Activated T-helper 9 cell treated with anti-CD3 and anti-CD28 coated beads, Interleukin-2, amount 50 U/mL, for 16 hours (primary cell): ENCODE measurements at places on chromosomes 12 and 14.

DNA sequence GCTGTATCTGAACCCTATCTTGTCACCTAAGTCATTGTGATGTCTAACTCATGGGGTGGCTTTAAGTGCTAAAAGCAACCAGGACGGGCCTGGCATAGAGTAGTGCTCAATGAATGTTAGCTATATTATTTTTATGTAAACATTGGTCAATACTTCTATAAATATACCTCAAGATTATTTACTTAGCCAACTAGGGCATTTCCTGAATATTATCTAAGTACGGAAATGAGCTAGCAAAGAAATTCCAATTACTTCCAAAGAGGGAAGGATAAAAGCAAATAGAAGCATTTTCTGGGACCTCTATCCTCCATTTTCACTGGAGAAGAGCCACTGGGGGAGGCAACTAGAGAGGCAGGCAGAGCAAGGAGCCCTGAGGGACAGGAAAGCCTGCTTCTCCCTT, 20.6 kb downstream of the CCDC92 start:
- DNase-seq, result no peak

- no peak for DNase-seq
Measured at GRCh38 chr14:74784634-74785033, 21.5 kb downstream of the YLPM1 start.

DNA sequence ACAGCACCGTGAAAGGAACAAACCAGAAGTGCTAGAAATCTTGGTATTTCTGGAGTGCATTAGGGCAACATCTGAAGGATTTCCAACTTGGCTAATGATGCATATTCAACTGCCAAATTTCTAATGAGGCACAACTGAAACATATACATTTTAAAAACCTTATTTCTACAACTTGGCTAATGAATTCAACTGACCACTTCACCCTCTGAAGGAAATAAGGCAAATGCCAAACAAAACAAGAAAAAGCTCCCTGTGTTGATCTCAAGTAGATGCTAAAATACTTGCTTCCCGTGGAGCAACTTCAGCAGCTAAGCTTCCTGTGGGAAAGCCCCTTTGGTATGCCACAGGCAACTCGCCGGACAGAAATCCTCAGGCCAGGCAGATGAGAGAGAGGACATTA, 167.1 kb downstream of the TTC7B start:
- no peak for DNase-seq

DNA sequence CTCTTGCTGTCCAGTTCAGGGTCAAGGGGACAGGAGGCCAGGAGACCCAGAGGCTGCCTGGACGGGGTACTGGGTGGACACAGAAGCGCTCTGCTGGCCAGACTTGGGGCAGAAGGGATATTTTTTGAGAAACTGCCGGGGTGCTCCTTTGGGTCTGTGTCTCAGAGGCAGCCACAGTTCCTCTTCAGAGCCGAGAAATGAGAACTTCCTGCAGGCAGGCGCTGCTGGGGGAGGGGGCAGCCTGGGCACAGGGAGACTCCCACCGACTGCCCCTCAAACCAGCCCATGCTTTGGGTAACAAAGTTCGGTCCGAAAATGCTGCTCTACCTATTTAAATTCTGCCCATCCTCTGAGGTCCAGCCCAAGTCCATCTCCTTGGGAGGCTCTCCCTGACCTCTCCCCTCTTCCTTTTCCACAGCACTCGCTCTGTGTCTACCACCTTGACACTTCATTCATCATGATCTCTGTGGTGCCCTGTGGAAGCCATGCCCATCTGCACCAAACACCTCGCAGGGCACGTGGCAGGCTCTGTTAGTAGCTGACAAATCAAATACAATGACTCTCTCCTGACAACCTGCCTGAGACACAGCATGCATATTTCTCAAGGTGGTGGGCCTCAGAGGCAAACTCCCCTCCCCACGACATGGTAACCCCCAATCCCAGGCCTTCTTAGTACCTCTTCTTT, 16.4 kb downstream of the HDAC7 start:
- no peak for DNase-seq

GRCh38 chr12:123149088-123149487, 1.8 kb downstream of the PITPNM2 start:
- DNase-seq, result no peak

- DNase-seq, result no peak
Measured at GRCh38 chr14:30885840-30886740, 11.7 kb downstream of the COCH start.

- no peak for DNase-seq
Measured at GRCh38 chr14:89455412-89455811, 38.4 kb upstream of the FOXN3 start.

GRCh38 chr12:1519642-1520041, 74.7 kb downstream of the FBXL14 start:
- no peak for DNase-seq

DNA sequence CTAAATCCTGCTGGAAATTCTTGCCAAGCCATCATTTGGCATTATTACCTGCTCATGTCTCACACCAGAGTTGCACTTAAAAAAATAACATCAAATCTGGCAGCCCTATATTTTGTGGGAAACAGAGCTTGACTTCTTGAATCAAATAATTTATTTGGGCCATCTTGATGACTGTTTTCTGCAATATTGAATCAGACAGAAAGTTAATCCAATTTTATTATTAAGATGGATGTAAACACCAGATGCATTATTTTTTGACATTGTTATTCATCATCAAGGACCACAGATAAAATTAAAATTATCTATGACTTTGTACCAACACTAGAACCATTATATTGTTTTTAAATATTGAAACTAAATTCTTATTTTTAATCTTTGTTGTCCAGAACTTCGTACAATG, 132.9 kb downstream of the PTPRR start:
- DNase-seq, result no peak

- DNase-seq, result no peak
Measured at GRCh38 chr14:21915826-21916225, 242.2 kb upstream of the OR4E1 start.

DNA sequence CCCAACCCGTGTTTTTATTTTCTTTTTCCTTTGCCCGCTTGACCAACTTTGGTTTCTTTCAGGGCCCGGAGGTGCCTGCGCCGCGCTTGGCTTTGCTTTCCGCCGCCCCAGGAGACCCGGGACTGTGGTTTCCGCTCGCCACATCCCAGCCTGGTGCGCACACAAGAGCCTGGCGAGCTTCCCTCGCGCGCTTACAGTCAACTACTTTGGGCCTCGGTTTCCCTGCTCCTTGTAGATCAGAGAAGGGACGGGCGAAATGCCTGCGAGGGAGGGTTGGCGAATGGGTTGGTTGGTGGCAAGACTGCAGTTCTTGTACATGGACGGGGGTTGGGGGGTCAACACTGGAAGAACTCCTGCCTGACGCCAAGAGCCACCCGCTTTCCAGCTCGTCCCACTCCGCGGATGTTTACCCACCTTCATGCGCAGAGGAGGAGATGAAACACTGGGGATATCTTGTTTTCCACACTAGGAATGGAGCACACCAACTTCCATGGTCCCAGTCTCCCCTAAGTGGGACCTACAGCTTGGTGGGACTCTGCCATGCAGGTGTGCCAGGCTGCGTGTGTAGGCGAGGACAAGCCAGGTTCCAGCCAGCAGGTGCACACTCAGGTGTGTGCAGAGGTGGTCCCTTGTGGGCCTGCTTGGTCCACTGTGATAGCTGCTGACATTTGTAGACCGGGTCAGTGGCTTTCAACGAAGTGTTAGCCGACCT, 16.6 kb upstream of the TBX3 start:
- no peak for DNase-seq

GRCh38 chr14:89221109-89221810, 195.8 kb downstream of the FOXN3 start:
- DNase-seq, result no peak

DNA sequence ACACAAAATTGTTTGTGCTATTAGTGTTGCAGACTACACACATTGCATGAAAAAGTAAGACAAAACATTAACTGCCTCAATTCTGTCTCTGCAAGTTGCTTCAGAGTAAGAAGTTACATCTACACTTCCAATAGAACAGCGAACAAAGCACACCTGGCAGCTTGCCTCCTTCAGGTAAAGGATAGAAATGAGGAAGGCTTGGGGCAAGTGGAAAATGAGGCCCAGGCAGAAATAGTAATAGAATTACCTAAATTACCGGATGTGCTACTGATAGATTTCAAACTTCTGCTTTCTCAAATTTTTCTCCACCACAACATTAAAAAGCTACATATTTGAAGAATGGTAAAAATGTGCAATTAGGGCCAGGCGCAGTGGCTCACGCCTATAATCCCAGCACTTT, 37.7 kb downstream of the CCDC175 start:
- no peak for DNase-seq

GRCh38 chr14:38016497-38016896, 191.2 kb upstream of the SSTR1 start:
- DNase-seq, result no peak

- no peak for DNase-seq
Measured at GRCh38 chr14:39434401-39434800, 2.2 kb upstream of the FBXO33 start.

- DNase-seq, result no peak
Measured at GRCh38 chr12:95944108-95944704, 1.1 kb downstream of the AMDHD1 start.

DNA sequence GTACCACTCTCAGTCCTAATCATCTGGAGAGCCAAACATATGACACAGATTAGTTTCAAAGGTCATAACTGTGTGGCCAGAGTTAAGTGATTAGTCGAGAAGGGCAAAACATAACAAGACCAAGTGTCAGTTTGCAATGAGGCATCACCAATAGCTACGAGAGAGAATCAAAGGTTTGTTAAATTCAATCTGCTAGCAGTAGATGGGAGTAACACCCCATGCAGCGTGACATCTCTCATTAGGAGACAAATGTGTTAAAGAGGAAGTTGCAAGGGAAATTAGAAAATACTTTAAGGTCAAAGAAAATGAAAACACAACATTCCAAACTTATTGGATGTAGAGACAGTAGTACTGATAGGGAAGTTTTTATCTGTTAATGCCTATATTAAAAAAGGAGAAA, 135.7 kb upstream of the SYT10 start:
- DNase-seq, result no peak

GRCh38 chr14:73763396-73763795, 49.2 kb upstream of the PNMA1 start:
- no peak for DNase-seq

- no peak for DNase-seq
Measured at GRCh38 chr12:88516811-88517210, 63.5 kb downstream of the KITLG start.

GRCh38 chr14:22386924-22387775, 201.9 kb downstream of the DAD1 start:
- DNase-seq, result no peak

DNA sequence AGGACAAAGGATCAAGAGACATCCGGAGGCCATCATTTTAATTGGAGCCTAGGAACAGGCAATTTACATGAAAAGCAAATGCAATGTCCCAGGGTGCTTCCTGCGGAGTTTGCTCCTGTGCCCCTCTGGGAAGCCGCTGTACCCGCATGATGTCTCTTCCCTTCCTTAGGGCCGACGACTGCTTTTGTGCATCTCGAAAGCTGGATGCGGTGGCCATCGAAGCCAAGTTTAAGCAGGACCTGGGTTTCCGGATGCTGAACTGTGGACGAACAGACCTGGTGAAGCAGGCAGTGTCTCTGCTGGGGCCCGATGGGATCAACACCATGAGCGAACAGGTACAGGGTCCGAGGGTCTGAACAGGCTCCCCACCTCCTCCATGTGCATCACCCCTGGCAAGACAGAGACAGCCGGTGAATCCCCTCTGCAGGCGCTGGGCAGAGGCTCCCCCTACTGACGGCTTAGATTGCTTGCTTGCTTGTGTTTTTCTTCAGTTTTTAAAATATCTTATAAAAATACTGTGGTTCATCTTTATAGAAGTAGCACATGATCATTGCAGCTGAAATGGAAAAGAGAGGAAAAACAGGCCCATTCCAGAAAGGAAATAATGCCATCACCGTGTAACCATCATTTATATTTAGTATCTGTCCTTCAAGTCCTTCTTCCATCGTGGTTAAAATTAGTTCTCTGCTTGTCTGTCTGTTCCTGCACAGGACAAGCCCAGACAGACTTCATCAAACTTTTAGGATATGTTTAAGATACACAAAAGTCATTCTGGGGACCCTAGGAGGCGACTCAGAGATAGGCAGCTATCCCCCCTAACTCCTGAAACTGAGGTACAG, 75.4 kb upstream of the PWP1 start:
- no peak for DNase-seq

DNA sequence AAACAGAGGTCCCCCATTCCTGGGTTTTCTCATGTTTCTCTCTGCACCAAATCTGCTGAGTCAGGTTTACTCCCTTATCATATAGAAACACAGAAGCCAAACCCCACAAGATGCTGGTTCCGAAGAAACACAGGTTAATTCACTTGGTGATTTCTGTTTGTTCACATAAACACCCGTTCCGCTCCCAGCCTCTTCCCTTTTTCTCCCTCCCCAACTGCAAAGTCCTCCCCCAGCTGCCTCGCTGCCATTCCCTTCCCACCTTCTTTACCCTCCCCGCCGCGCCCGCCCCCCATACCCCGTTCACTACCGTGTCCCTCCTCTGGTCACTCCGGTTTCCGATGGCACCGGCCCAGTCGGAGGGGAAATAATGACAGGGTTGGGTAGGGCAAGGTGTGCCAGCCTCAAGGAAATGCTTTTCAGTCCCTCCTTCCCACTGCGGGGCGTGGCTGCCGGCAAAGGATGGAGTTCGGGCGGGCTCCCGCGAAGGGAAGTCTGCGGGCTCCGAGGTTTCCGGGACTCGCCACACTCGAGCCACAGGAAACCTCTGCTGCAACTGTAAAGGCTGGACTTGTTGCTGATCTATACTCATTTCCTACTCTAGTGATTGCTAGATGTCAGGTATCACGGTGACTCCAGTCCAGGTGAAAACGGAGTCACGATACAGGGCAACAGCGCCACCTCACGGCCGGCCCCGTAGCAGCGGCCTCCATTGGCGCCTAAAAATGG, at the start of gene STYK1:
TSS of gene STYK1 (minus strand) at position 394 of the 726 bp plus-strand sequence. CDS start 39,434 bp downstream, outside the sequence.
- peak; percentile 39 for DNase-seq

GRCh38 chr14:67527756-67528155, 5.3 kb upstream of the PLEKHH1 start:
- DNase-seq, result no peak

- DNase-seq, result no peak
Measured at GRCh38 chr14:36217027-36217426, 40.5 kb upstream of the PTCSC3 start.

GRCh38 chr14:61472801-61473376, 151.5 kb downstream of the PRKCH start:
- DNase-seq, result peak; percentile 68

DNA sequence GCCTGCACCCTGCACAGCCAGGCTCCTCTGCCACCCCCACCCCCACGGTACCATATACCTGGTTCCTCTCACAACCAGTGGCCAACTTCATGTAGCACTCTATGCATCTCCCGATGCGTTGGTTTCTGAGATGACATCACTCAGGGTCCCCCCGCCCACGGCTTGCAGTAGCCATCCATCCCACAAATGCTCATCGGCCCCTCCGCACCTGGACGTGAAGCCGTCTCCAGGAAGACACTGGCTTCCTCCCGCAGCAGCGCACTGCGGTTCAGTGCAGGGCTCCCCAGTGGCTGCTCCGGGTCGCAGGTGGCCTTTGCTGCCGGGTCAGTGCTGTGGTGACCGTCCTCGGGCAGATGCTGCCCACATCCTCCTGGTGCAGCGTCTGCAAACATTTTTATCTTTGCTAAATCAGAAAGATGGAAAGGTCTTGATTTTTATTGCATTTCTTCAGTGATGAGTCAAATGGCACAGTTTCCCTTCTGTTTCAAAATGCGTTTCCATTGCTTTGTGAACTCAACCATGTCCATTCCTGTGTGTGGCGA, 27.5 kb upstream of the MMP17 start:
- no peak for DNase-seq
